ENCODE measurements at places on chromosomes 5 and 9.

- DNase-seq: no peak
Observed at GRCh38 chr9:72650206-72650605, 128.8 kb downstream of the TMC1 start.

DNA sequence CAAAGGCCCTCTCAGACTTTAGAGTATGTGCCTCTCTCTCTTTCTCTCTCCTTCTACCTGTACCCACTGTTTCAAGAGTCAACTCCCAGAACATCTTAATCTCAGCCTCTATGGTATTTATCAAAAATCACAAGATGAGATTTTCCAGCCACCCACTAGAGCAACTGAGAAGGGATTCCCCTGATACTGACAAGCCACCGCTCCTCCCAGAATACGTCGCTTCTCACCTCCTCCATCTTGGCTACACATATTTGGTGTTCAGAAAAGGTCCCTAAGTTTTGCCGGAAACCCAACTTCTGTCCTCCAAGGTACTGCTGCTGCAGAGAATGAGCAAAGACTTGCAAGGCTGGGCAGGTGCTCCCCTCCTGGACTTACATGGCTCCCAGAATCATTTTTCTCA, 6.1 kb downstream of the GARIN3 start:
- no peak for DNase-seq

GRCh38 chr5:83589786-83590185, 118.2 kb downstream of the VCAN start:
- peak; percentile 77 for DNase-seq

DNA sequence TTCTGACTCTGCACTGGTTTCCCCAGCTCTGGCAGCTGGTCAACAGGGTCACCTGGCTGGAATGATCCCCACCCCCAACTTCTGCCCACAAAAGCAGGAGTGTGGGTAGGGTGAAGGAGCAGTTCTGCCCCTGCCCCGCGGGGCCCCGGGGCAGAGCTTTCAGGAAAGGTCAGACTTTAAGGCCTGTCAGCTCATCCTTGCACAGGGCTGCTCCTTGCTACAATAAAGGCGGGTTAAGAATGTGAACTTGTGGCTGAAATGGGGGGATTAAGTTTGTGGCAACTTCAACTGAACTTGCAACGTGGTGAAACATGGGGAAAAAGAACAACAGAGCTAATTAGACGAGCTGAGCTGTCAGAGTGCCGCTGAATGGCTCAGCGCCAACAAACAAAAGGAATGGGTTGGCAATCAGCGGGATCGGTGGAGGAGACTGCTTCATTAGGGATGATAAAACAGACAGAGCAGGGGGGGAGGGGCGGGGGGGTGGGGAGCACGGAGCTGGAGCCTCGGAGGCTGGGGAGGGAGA, 50.8 kb downstream of the CRB2 start:
- peak; percentile 80 for DNase-seq

GRCh38 chr5:33230467-33231078, 210.2 kb upstream of the TARS1 start:
- no peak for DNase-seq

- DNase-seq: no peak
Observed at GRCh38 chr5:181259974-181260719, 796 bp downstream of the TRIM52 start.

DNA sequence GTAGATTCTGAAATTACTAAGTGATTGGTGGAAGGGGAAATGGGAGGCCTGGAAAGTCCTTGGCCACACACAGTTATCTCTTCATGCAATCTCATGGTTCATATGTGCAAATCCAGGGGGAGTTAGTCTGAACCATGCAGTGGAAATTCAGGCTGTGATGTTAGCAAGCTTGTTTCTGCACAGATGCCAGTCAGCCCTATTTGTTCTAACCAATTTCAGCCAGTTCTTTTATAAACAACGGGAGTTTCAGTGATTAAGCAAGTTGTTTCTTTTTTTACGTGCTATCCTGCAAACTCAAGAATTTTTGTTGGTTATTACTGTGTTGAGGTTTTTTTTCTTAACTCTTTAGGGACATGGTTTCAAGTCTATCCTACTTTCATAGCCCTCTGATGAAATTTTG, 298.0 kb downstream of the FER start:
- no peak for DNase-seq

GRCh38 chr9:119810645-119811429, 441.6 kb upstream of the BRINP1 start:
- no peak for DNase-seq

DNA sequence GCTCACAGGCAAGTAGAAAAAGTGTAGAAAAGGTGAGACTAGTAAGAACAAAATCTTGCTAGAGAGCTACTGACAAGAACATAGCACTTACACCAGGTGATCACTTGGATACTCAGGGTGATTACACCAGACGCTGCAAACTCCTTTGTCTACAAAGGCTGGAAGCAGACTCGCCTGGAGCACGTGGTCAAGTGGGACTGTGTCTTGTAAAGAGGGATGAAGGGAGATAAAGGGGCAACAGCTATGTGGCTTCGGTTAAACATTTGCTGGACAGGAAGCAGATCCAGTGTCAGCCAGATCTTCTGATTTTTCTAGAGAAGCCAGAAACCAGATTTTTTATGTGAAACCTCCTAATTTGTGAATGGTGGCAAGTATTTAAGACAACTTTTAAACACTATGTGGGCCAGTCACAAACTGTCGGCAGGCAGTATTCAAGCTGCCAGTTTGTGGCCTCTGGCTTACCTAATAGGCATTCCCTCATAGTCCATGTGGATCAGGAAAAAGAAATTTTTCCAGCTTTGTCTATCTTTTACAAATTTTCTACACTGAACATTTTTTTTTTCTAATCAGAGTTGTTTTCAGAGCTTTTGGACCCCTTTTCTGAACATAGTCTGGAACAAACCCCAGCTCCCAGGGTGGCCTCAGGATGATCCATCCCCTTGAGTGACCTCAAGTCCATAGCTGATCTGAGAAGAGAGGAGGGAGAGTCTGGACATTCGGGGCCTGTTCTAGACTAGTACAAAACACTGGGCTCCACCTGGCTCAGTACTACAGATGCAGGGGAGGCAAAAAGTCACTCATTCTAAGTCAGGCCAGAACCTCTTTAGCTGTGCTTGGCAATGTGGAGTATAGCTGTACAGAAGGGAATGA, 262.9 kb downstream of the ARRDC3 start:
- no peak for DNase-seq

GRCh38 chr5:54390015-54390414, 65.5 kb upstream of the HSPB3 start:
- DNase-seq: peak; percentile 43

All from NCI-H1105 treated with DMSO at 0.1 percent for 48 hours (cell line).